ENCODE measurements at places on chromosomes 6 and 20.

GRCh38 chr6:43673444-43674084, 14.0 kb downstream of the MRPS18A start:
- no peak for DNase-seq

DNA sequence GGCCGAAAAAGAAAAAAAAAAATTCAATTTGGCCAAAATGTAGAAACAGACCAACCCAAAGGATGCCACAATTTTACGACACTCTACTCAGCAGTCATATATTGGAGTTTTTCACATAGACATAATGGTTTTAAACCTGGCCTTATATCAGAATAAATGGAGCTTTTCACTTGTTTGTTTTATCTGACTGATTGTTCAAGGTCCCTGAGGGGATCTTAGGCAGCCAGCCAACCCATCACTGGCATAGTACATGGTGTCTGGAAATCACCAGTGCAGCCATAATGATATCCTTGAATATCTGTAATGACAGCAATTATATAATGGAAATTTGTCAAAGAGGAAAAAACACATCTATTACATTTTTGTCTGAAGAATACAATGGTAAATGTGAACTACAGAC, 96.9 kb downstream of the PRSS35 start:
- peak; percentile 94 for DNase-seq

DNA sequence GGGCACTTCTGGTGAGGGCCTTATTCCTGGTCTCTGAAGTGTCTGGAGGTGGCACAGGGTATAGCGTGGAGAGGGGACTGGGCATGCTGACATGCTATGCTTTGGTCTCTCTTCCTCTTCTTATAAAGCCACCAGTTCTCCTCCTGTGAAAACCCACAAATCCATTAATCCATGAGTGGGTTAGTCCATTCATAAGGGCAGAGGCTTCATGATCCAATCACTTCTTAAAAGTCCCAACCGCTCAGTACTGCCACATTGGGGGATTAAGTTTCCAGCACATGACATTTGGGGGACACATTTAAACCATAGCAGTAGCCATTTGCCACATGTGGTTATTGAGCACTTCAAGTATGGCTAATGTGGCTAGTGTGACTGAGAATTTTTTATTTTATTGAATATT, 3.8 kb upstream of the TRIB3 start:
- DNase-seq: no peak

GRCh38 chr6:161409353-161409752, 135.5 kb upstream of the AGPAT4 start:
- DNase-seq: no peak

DNA sequence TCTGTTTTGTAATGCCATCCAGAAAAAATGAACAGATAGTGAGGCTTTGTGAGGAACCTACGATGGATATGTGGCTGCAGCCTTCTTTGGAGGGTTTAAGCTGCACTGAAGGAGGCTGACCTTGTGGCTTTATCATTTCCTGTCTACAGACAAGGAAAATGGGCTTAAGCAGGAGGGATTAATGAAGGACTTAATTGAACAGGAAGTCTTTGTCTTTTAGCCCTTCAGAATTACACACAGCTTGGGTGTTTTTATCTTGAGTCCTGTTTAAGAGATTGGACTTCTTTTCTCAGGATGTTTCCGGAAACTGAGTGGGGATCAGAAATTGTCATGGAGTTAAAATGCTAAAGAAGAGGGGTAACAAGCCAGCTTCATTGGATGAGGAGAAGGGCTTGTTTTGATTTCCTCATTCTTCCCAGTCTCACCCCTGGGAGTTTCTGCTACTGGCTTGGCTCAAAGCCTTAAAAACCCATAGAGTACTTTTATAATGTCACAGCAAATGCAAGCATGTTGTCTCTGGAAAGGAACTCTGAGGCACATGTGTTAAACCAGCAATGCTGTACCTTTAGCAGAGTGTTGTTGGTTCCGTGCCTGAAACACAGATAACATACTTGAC, 193.6 kb downstream of the JARID2 start:
- no peak for DNase-seq

DNA sequence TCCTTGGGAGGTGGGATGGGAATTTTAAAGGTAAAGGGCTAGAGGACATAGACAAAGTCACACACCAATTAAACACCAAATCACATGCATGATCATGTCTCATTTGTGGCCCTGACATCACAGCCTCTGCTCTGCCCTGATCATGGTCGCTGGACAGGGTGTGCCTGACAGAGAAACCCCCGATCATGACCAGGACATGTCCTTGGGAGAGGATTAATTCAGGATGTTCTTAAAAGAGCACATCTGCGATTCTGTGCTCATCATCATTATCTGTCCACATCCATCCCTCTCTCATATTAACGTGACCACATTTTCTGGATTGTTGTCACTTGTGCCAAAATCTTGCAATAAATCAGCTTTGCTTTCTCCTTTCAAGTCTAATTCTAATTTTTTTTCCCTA, 7.7 kb upstream of the PBOV1 start:
- DNase-seq: no peak

DNA sequence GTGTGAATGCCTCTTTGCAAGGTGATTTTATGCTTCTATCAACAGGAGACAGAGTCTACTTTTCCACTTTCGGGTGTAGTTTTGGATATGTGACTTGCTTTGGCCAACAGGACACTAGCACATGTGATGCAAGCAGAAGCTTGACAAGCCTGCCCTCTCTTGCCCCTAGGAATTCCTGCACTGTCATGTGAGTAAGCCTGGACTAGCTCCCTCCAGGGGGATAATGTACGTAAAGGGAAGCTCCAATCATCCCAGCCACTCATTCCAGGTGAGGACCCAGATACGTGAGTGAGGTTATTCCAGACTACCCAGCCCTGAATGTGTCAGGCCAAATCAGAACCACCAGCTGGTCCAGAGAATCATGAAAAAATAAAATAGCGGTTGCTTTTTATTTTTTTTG, 33.3 kb downstream of the BEND3 start:
- DNase-seq: no peak

- no peak for DNase-seq
These were observed 60.7 kb upstream of the NXT1 start for GRCh38 chr20:23289724-23290395.

- DNase-seq: no peak
These were observed 15.1 kb upstream of the CCDC170 start for GRCh38 chr6:151478670-151479069.

DNA sequence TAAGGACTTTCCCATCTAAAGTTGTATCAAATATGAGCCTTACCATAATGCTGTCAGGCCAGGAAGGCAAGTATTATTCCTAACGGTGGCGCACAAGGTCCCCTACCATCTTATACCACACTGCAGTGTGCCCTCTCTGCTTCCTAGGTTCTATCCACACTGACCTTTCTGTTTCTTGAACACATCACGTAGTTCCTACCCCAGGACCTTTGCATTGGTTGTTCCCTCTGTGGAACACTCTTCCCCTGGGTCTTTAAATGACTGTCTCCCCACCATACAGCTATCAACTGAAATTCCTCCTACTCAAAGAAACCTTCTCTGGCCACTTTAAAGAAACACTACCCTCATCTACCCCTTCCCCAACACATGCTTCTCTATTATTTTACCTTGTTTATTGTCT, 104.5 kb upstream of the SPACA1 start:
- DNase-seq: no peak

GRCh38 chr6:133947302-133947900, 5.6 kb upstream of the TBPL1 start:
- peak; percentile 87 for DNase-seq

DNA sequence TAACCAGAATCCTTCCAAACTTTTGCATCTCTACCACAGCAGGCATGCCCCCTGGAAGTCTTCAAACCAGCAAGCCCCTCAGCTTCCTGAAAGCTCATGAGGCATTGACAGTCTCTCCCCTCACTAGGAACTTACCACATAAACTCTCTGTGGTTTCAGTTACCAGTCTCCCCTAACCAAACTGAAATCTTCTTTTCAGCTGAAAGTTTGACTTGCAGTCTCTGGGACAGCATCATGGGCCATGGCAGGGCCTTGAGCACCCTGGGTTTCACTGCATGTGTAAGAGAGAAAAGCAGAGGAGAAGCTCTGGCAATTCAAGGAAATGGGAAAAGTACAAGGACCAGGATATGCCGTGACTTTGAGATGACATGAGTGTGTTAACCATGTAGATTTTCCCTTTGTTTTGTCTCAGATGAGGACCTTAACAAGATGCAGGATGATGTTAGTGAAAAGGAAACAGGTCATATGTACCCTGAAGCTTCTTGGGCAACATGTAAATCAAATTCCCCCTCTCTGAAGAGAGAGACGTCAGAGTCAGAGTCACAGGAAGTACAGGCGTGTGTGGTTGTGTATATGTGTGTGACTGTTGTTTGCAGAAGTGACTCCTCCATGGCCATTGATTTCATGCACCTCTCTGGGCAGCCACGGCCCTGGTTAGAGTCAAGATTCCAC, 106.3 kb downstream of the TNFRSF21 start:
- no peak for DNase-seq

DNA sequence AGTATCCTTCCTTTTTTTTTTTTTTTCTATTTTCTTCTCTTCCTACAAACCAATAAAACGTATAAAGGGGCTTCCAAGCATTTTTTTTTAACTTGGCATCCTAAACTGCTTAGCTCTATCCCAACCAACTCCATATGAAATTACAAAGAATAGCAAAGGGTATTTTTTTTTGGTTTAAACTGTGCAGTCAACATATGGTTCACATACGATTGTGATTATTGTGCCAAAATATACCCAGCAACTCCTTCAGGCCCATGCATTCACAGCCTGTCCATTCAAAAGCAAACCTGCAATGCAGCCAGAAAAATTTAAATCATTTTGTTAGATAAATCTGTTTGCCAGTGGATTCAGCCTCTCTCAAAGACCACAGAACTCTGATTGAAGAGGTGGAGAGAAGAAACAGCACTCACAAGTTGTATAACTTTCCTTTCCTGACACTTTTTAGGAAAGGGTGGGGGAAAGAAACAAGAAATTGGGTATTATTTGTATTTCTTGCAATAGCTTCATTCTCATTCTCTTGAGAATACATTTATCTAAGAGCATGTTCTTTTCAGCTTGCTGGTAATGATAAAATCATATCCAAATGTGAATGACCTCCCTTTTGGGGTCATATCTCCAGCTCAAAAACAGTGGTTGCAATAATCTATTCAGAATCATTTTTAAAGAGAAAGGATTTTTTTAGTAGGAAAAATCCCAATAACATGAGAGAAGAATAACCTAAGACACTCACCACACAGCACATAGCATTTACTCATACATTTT, 701.3 kb upstream of the CHD6 start:
- DNase-seq: no peak

DNA sequence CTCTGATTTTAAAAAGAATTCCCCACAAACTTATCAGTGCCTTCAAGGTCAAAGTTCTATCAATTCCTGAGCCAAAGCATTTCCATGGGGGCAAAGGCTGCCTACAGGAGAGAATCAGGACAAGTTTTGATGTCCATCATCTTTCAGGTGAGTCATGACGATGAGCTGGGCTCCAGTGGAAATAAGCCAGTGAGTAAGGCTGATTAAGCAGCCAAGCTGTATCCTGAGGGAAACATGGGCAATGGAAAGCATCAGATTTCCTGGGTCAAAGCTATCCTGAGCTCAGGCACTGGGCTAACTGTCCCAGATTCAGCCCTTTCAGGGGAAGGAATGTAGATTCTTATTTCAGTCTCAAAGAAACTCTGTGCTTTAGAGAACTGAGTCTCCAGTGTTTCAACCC, 377.4 kb downstream of the CD109 start:
- no peak for DNase-seq

DNA sequence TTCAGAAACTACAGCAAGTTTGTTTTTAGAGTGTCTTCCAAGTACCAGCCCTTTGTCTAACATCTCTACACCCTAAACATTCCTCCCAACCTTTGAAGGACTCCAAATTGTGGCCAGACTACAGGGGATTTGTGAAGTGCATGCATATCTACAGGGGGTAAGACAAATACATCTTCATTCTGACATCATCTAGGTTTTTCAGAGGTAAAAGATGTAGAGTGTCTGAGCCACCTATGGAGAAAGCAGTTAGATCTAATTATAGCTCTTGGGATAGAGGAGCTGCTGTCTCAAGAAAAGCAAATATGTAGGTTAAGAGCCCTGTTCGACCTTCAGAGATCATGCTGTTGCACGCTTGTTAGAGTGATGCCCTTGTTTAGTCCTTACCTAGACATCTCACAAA, 617.7 kb upstream of the AGPAT4 start:
- DNase-seq: no peak

DNA sequence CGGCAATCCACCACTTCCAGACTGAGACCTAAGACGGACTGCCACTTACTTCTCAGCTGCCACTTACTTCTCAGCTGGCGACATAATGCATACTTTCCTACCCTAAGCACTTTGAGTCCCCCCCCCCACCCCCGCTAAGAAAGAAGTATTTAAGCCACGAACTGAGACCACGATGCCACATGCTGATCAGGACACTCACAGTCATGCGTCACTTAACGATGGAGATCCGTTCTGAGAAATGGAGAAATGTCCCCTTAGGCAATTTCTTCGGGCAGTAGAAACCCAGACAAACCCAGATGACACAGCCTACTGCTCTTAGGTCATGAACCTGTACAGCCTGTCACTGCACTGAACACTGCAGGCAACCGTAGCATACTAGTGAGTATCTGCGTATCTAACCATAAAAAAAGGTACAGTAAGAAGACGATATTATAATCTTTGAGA, 690 bp downstream of the IFNGR1 start:
- peak; percentile 7 for DNase-seq

DNA sequence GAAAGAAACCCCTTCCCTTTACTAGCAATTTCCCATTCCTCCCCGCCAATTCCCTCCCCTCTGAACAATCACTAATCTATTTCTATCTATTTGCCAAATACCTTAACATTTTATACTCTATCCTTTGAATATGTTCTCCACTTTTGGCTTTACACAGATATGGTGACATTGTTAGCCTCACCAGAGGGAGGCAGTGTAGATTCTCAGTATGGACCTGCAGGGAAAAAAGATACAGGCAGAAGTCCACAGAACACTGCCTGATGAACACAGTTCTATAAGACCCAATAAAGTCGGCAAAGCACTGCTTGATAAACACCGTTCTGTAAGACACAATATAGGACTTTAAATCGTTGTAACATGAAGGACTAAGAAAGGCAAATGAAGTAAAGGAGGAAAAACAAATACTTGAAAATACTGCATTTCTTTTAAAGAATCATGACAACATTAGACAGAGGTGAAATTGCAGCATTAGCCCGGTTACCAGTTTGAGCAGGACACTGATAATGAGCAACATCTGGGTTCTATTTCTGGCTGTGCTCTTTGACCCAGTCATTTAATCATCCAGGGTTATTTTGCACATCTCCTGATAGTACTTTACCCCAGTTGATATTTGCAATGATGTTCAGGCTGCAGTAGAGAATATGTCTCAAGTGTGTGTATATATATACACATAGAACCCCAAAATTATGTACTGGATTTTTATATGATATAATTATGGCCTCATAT, 296.8 kb downstream of the UTRN start:
- peak; percentile 65 for DNase-seq

Data from NCI-H2081 (cell line).